KG1 (cell line): ENCODE measurements at places on chromosomes 2 and 18.

- DNase-seq, result no peak
Measured at GRCh38 chr2:29033172-29033571, 41.2 kb downstream of the PCARE start.

GRCh38 chr2:137049518-137049917, 284.2 kb downstream of the THSD7B start:
- DNase-seq, result no peak

DNA sequence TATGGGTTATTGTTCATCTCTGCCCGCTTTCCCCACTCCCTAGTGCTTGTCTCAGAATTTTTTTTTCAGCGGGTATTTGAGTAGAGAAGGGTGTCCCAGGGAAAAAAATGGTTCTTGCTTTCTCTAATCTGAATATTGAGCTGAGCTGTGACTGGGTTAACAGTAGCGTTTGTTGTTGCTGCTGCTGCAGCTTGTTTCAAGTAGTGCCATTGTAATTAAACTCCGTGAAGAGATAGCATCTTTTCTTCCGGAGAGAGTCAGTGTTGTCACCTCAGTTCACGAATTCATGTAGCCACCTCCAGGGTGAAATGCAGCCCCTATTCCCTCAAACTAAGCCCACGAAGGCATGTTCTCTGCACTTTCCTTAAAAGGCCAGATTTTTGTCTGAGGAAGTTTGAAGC, 1.5 kb upstream of the AAK1 start:
- DNase-seq, result no peak

- no peak for DNase-seq
Measured at GRCh38 chr18:44514106-44514505, 166.6 kb upstream of the SETBP1 start.

DNA sequence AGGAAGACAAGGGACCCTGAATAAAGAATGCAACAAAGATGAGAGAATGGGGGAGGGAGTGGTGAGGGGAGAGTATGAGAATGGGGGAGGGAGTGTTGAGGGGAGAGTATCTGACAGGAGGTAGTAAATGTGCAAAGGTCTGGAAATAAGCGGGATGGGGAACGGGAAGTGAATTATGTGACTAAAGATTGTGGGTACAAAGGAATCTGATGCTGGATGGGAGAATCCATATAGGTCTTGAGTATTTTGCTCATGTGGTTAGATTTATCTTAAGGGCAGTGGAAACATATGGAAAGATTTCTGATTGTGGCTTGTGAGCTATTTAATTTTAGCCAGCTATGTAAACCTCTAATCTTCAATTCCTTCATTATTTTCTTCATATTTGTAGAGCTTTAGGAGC, 593.4 kb downstream of the DCC start:
- DNase-seq, result no peak

DNA sequence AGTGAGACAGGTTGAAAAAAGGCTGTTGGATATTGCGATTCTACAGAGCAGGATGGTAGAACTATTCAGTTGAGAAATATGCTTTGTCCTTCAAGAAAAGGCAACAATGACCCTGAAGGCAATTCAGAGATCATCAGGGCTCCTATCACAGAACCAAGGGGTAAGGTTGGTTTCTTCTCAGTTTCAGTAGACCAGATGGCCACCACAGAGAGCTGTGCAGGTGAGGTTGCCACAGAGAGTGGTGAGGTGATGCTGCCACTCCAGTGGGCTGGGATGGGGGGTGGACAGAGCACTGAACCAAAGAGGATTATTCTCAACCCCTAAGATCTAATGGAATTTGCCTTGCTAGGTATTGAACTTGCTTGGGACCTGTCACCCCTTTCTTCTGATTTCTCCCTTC, 64.6 kb upstream of the ZBTB7C start:
- no peak for DNase-seq

DNA sequence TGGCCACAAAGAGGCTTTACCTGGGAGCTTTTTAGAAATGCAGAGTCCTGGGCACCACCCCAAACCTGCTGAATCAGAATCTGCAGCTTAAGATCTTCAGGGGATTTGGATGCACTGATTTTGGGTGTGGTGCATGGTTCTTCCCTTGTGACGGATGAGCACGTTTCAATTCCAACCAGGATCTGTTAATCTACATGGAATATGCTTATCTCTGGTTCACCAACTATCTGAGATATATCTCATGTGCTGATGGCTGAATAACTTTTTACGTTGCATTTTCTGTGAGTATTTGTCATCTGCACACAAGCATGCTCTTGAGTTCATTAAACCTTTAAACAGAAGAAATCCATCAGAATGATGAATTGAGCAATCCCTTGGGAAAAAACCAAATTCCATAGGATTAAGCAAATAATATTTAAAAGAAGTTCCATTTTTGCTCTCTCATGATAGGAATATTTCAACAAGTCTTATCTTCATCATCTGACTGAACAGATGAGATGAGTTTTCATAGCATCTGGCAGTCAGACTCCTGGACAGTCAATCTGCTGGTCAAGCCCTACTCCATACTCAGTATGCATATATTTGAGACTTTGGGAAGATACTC, 120.6 kb downstream of the PLB1 start:
- no peak for DNase-seq

GRCh38 chr18:54684784-54685183, 93.7 kb downstream of the DYNAP start:
- DNase-seq, result no peak

DNA sequence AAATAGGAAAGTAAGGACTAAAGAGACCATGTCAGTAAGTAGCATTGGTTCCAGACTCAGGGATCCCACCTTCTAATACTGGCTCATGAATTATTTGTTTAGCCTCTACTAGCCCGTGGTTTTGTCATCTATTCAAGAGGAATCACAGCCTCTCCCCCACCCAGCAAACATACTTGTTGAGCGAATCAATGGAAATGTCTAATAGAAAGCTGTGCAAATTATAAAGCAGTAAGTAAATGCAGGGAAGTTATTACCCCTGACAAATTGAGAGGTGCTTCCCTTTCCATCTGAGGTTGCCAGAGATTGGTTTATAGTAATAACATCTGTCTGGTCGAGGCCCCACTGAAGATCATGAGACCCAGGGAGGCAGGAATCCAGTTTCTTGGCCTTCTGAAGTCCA, 219.3 kb upstream of the OSR1 start:
- DNase-seq, result no peak

DNA sequence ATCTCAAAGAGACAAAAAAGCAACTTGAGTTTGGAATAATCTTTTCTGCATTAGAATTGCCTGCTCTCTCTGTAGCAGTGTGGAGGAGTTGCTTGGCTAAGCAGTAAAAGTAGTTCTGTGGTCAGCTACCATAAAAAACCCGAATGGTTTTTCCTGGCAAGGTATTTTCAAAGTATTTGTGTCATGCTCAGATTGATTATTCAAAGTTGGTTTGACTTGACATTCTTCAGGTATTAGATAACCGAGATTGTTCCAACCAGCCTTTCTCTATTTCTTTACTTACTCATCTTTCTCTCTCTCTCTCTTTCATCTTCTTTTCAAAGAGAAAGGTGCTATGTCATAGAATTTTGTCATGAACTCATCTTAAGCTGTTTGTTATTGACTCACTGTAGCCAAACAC, 404.9 kb downstream of the CPS1 start:
- DNase-seq, result no peak

DNA sequence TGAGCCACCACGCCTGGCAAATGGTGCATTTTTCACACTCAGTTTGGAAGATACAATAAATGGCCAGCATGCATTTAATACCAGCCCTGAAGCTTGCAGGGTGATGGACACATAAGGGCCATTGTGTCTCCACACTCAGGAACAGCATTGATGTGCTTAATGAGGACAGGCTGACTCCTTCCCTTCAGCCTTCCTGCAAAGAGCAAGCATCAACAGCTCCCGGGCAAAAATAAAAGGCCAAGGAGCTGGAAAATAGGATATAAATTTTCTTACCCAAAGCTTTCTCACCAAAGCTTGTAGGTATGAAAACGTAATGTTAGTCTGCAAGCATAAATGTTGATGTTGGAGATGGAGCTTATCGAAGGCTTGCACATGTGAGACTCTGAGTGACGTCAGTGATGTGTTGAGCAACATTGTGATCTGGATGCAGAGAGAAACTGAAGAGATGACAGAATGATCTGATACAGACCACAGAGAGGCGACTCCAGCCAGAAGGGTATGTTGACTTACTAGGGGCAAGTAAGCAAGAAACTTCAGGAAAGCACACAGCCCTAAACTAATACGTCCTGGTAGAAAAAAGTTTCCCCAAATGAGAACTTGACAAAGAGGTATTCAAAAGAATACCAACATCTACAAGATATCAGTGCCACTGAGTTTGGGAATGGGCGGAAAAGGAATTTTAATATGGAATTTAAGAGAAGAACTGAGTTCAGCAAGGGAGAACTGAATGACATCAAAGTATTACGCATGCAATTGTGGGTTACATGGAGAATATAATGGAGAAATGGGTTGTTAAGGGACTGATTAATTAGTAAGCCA, 256.5 kb downstream of the TGIF1 start:
- no peak for DNase-seq

GRCh38 chr18:73879766-73880165, 267.9 kb downstream of the FBXO15 start:
- DNase-seq, result no peak

- no peak for DNase-seq
Measured at GRCh38 chr2:64857581-64858471, 131.4 kb upstream of the SLC1A4 start.

GRCh38 chr18:416930-417329, 83.6 kb downstream of the COLEC12 start:
- DNase-seq, result no peak

- DNase-seq, result no peak
Measured at GRCh38 chr2:191001032-191001431, 12.9 kb downstream of the STAT1 start.

DNA sequence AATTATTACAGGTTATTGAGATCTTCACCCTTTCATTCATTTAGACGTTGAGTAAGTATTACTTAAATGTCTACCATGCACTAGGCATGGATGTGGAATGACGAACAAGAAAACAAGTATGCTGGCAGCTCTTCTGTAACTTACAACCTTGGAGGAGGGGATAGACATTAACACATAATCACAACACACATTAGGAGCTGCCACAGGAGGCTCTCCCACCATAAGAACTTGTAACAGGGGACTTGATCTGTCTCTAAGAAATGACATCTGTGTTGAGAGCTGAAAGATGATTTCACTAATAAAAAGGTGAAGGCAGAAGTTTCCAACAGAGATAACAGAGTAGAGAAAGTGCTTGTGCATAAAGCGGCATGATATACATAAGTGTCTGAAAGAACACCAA, 384.7 kb upstream of the ZEB2 start:
- no peak for DNase-seq

DNA sequence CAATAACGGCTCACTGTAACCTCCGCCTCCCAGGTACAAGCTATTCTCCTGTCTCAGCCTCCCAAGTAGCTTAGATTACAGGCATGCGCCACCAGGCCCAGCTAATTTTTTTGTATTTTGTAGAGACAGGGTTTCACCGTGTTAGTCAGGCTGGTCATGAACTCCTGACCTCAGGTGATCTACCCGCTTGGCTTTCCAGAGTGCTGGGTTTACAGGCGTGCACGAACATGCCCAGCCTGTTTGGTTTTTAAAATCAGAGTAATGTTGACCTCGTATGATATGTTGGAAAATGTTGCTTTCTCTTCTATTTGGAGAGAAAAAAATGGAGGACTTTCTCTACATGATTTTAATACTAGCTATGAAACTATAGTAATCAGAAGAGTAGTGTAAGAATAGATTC, 386.2 kb downstream of the PTH2R start:
- no peak for DNase-seq

- DNase-seq, result no peak
Measured at GRCh38 chr18:33560686-33561370, 17.2 kb upstream of the ASXL3 start.

DNA sequence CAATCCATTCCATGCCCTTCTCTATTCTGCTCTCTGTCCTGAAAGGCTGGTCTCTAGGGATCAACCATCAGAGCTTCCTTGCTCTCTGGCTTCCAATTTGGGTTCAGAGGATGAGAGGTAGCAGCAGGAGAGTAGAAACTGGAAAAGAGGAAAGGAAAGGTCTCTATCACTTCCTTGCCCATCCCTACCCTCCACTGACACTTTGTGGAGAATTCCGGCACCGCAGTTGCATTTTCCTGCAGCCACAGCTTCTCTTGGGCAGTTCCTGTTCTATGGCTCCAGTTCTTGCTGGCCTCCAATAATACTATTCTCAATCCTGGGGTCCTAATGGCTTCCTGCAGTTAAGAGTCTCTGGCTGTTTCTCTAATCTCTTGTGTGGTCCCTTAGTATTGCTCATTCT, 13.3 kb upstream of the IMPACT start:
- no peak for DNase-seq

- no peak for DNase-seq
Measured at GRCh38 chr2:19158211-19158610, 200.2 kb downstream of the OSR1 start.

DNA sequence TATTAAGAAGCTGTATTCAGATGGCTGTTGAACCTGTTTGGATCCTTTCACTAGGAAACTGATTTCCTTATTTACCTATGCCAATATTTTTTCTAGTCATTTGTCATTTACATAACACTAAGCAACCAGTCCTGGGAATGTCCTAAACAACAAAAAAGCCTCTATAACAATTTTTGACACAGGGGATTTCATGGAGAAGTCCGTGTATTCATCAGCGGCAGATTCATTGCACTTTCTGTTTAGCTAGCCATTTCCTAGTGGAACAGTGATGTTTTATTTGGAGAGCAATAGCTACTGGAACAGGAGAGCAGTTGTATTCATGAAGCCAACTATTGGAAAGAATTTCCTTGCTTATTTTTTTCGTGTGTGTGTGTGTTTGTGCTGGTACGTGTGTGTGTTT, 604.3 kb upstream of the POU3F3 start:
- no peak for DNase-seq

DNA sequence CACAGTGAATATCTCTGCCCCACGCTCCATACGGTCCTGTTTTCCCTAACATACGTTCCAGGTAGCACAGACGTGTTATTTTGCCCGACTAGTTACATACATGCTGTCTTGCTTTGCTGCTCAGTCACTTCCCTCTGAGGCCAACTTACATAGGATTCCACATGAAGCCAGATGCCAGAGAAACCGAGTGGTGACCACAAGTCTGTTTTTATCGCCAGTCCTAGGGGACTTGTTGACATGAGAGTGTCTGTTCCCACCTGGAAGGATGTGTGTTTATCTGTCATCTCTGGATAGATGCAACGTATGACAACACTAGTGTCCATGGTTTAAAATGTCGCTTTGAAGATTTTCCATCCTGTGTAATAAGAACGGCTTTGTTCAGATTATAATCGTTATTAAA, 32.6 kb downstream of the PMAIP1 start:
- DNase-seq, result no peak

- no peak for DNase-seq
Measured at GRCh38 chr18:199214-199613, 40.9 kb downstream of the USP14 start.

DNA sequence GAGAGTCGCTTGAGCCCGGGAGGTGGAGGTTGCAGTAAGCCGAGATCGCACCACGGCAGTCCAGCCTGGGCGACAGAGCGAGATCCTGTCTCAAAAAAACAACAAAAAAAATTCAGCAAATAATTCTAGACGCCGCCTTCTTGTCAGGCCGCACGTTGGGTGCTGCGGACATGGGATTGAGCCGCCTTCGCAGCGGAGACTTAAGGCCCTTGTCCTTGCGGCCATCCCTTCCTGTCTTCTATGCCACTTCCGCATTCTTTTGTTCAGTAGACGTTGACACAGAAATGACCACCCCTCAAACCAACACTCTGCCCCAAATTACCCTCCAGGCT, 15.8 kb downstream of the PTPN18 start:
- DNase-seq, result no peak

- DNase-seq, result no peak
Measured at GRCh38 chr2:176653479-176654443, 384.5 kb downstream of the MTX2 start.

- DNase-seq, result no peak
Measured at GRCh38 chr2:26432859-26433258, 31.1 kb downstream of the DRC1 start.

- no peak for DNase-seq
Measured at GRCh38 chr18:9130806-9131205, 5.8 kb upstream of the ANKRD12 start.
